ENCODE measurements at places on chromosomes 11 and 22. TPM values are rescaled to one million over a fixed set of nuclear protein-coding genes. Genes with fewer than 3 reads are reported as not detected.
A peak's percentile ranks its signal among the peaks of the same experiment; 100 is the strongest.

ANO3 gene
- total RNA-seq, result not detected

SYT13 gene
- total RNA-seq, result not detected

CBX7 gene
- 52.9 TPM for total RNA-seq

P4HA3 gene
- not detected for total RNA-seq

DAGLA gene
- 0.48 TPM for total RNA-seq

IL18 gene
- 10.7 TPM for total RNA-seq

GRCh38 chr11:109421981-109422869, at the start of gene C11orf87:
C11orf87 (plus strand) TSS chr11:109422190; CDS start chr11:109423634, 1,444 bp downstream.
- no peak for DNase-seq

GRCh38 chr22:39728236-39728860, 157.8 kb downstream of the CACNA1I start:
- peak; percentile 2 for DNase-seq

- DNase-seq, result peak; percentile 24
Measured at GRCh38 chr11:113474362-113475159, 637 bp downstream of the DRD2 start.

GRCh38 chr11:69923196-69923595, 104.0 kb upstream of the FGF3 start:
- DNase-seq, result no peak

DNA sequence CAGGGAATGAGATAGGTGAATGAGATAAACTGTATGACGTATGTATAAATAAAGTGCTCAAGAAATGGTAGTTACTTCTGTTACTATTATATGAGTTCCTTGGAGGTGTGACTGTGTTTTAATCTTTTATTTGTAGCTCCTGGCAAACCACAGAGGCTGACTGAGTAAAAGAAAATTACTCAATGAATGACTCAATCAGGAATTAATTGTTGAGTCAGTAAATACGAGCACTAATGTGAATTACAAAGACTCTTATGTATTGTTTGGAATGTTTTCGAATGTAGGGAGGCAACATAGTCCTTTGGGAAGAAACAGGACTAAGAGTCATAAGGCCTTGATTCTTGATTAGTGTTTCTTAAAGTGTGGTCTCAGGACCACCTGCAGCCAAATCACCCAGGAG, 51.1 kb upstream of the BLID start:
- no peak for DNase-seq

- DNase-seq, result no peak
Measured at GRCh38 chr11:30046578-30046945, 29.7 kb upstream of the KCNA4 start.

GRCh38 chr11:115764176-115764575, 260.0 kb upstream of the CADM1 start:
- no peak for DNase-seq

DNA sequence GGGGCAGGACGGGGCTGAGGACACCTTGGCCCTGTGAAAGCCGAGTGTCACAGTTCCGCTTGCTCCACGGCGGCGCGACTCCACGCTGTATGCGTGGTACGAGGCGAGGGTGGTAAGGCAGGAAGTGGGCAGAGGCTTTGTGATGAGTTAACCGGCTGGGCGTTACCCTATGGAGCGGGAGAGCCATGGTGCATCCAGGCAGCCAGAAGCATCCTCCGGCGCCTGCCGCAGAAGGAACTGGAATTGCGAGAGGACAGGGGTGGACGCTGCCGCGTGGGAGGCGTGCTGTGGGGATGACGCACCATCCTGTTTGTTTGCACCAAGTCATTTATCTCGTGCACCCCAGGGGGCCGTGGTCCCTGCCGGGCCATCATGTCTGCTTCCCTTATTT, 643.9 kb downstream of the BRD1 start:
- DNase-seq, result no peak

DNA sequence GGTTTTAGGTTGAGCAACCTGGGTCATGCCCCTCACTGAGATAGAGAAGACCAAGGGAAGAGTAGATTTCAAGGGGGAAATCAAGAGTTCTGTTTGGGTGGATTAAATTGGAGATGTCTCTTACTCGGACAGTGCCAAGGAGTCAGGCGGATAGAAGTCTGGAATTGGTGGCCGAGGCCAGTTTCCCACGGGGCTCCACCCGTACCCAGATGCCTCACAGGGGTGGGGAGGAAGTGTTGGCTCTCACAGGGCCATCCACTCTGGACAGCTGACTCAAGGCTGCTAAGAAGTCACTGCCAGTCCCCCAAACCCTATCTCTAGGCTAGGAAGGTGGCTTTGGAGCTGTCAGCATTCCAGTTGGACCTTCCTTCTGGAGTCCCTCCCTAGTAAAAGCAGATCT, 79.1 kb upstream of the TIMP3 start:
- no peak for DNase-seq

- DNase-seq, result no peak
Measured at GRCh38 chr11:119720311-119720913, 8.6 kb downstream of the NECTIN1 start.

DNA sequence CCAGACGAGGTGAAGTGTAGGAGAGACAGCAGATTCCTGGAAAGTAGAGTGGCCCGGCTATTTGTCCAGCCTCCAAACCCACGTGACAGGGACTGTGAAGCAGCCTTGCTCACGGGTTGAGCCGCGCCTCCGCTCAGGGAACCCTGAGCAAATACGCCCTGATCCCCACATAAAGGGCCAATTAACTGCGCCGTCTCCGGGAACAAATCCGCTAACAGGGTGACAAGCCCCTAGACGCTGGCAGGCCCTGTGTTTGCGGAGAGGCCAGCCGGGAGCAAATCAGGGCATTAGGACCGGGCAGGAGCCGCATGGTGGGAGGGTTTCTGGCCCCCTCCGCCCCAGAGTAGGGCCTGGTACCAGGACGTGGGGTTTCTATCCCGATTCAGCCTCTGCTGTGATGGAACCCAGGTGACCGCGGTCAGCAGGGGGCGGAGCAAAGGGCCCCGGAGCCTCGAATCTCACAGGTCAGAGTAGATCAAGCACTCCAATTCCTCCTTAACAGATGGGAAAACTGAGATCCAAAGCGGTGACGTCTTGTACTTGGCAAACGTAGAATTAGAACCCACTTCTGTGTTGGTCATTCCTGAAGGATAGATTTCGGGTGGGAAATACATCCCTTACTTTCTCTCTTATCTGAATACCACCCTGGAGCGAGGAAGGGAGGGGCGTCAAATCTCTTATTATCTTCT, 2.0 kb upstream of the ROBO3 start:
- no peak for DNase-seq

GRCh38 chr11:127651175-127651887, 650.8 kb upstream of the KIRREL3 start:
- no peak for DNase-seq

DNA sequence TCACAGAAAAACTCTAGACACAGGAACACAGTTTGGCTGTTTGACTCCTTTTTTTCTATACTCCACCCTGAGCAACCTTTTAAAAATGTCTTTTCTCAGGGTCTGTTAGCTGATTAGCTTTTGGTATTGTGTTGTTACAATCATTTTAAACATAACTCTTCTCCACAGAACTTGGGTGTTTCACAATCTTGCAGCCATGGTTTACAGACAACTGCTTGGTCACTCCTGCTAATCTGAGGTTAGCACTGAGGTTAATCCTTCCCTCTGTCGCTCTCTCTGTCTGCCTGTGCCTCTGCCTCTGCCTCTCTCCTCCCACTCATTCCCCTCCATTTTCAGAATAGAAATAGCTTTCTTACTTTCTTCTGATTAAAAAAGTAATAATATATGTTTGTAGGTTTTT, 62.4 kb upstream of the ZBED5 start:
- DNase-seq, result no peak

DNA sequence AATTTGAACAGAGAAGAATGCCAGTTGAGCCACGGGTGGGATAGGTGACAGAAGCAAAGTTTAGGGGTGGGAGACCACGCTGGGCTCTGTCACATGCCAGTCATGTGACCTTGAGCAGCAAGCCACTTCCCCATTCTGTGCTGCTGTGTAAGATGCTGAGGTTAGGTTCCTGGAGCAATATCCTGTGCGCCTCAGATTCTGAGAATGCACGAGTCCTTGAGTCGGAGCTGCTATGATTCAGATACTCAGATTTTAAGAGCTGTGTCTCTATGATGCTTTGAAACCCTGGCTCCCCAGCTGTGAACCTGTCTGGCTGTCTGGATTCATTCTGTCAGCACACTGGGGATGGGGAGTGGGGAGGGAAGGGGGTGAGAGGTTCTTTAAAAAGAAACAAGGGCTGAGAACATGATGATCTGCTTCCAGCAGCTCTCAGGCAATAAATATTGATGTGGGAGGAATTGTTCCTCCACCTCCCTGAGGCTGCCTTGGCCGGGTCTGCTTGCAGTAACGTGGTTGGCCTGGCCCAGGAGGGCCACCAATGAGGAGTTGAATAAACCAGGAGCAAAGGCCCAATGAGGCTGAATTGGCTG, 24.0 kb downstream of the SLCO2B1 start:
- DNase-seq, result peak; percentile 15

DNA sequence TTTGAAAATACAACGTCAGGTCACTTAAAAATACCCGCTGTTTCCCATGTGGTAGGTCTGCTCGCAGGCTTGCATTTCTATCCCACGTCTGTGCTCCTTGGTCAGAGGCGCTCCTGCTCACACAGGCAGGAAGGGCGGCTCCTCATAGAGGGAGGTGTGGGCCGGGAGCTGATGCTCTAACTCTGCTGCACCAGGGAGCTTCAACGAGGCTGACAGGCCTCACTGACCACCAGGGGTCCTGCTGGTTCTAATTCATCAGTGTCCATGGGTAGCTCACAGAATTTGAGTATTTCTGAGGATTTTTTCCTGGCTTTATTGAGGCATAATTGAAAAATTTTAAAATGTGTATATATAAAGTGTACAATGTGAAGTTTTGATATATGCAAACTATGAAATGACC, 68.5 kb downstream of the PIWIL3 start:
- no peak for DNase-seq

DNA sequence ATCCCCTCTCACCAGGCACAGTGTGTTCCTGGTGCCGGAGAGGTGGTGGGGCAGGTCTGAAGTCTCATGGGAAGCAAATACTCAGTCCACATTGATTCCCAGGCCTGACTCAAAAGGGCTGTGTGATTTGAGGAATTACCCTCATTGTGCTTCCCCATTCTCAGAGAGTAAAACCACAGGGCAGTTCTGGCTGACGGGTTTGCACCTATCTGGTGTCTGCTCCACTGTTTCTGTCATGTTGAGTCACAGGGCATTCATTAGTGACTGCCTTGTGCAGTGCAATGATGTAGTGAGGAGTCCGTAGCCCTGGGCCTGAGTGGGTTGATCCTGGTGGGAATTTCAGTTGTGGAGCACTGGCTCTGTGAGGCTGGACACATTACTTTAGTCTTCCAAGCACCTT, 85.2 kb upstream of the ARHGAP20 start:
- DNase-seq, result peak; percentile 6

DNA sequence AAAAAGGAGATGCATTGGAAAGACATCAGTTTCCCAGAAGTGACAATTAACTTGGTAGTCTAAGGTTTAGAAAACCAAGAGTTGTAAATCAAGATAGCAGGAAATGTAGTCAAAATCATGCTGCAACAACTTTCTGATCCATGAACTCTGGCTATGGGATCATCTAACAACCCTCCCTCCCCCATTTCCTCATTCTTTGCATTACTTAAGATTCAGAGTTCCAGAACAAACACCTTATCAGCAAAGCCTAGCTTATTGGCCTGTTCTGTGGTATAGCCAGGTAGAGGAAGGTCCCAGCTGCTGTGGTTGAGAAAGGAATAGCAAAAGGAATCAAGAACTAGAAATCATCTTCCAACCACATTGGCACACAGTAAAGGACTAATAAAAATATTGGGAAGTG, 651.1 kb downstream of the METTL15 start:
- no peak for DNase-seq

GRCh38 chr22:35656284-35656752, 8.1 kb downstream of the APOL6 start:
- DNase-seq, result no peak

DNA sequence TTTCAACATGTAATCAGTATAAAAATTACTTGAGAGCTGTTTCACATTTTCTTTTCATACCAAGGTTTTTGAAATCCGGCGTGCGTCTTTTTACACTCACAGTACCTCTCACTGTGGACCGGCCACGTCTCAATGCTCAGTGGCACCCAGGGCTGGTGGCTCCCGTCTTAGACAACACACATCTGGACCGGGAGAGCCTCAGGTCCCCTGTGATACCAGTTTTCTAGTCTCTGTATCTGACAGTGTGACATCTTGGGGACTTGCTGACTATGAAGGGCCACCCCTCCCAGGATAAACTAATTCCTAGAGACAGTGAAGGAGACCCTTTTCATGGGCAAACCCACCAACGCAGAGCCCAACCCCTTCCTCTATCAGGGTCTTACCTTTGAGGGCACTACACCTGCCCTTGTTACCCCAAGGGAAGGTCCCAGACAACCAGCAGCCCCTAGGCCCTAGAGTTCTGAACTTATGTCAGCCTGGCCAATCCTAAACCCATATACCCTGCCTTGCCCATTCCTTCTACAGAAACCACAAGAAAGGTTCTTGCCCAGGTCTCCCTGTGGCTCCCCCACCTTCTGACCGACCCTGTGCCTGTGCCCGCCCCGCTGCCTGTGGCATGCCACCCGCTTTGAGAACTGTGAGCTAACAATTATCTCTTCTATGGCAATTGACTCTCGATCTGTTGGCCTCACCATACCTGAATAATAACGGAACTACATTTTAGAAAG, 6.1 kb upstream of the ASCL2 start:
- DNase-seq, result no peak

DNA sequence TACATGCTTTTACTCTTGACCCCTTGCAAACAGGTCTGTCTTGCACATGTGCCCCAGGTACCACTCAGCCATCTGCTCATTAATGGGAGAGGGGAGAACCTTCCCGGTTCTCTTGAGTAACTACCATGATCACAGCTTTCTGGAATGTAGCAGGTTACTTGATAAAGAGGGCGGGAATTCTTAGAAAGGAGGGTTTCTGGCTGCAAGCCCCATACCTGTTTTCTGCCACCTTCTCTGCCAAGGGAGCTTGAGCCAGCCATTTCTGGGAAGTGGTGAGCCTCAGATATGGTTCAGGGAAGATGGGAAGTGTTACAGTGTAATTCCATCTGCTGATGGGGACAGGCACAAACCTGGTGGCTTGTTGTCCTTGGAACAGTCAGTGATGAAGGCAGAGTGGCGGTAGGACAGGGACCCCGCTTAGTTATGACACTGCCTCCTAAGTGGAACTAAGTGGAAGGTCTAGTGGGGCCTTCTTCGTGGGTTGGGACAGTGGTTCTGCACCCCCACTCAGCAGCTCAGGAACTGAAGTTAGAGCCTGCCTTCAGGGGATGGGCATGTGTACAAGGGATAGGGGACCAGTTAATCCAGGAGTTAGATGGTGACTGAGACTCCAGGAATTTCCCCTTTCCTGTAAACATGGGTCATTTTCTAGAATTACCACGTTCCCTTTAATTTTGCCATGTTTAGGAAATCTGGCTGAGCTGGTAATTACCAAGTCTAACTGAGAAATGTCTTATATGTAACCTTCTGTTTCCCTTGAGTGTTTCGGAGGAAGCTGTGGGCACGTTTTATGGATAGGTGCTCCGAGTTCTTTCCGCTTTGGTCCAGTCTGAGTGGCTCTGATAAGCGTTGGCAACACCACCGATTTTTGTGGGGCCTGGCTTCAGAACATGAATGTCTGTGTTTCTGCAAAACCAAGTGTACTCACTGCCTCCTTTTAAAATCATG, 35.3 kb downstream of the BCR start:
- no peak for DNase-seq

GRCh38 chr11:73218830-73219215, 742 bp downstream of the P2RY2 start:
- no peak for DNase-seq
